CD4-positive, alpha-beta T cell treated with Interleukin-4 for 4 hours (primary cell): ENCODE measurements at places on chromosomes 11 and 22.

DNA sequence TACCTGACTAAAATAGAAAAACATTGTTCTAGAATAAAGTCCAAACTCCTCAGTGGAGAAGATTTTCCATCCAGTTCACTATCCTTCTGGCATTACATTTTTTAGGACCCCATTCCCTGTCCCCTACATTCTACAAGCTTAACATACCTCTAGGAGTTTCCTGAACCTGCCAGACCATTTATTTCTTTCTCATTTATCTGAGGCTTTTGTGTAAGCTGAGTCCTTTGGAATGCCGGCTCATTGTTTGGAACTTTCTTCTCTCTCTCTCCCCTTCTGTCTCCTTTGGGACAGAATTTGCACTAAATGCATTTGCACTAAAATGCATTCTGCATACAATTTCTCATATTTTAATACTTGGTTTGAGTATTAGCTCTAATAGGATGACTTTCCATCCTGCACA, 393.0 kb upstream of the ANO3 start:
- no peak for DNase-seq

DNA sequence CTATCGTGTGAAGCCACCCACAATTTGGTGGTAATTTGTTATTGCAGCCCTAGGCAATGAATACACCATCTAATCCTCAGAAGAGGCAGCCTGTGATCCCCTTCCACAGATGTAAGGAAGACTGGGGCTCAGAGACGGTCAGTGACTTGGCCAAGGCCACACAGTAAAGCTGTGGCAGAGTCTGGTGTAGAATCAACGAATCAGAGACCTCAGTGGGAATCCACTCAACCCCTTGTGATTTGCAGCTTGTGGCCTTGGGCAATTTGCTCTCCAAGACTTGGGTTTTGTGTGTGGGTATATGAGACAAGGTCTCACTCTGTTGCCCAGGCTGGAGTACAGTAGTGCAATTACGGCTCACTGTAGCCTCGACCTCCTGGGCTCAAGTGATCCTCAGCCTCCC, 1.9 kb downstream of the LGALS2 start:
- DNase-seq = no peak

GRCh38 chr11:68724293-68724692, 27.0 kb downstream of the TESMIN start:
- DNase-seq = no peak

DNA sequence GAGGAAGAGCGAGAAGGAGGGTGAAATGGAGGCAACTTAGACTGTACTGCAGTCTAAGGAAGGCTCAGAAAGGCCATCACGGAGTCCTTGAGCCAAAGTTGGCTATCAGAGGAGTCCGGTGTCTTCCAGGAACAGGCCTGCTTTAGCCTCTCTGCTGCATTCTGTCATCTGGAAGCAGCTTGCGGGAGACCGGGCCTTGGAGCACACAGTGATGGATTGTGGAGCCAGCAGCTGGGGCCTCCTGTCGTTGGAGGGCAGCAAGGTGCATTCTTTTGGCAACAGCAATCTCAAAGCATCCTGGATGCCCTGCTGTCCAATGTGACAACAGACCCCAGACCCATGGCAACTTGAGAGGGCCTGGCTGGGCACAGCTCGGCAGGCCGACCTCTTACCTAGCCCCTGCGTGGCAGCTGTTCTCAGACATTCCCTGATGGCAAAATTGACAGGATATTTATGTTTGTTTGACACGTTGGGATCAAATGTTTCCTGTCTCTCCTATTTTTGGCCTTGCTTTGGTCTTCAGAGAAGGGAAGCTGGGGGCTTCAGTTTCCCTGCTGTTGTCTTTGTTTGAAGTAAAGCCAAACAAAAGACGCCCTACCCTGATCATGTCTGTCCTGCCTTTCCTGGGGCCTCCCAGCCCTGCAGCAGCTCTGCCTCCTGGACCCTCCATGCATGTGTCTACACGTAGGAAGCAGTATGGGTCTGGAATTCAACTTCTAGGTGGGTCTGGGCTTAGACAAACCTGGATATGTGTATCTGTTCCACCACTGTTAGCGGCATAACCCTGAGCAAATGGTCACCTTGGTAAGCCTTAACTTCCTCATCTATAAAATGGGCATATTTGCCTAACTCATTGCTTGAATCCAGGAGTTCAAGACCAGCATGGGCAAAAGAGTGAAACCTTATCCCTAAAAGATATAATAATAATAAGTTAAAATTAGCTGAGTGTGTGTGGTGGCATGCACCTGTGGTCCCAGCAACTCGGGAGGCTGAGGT, 43.9 kb upstream of the LMO2 start:
- no peak for DNase-seq

DNA sequence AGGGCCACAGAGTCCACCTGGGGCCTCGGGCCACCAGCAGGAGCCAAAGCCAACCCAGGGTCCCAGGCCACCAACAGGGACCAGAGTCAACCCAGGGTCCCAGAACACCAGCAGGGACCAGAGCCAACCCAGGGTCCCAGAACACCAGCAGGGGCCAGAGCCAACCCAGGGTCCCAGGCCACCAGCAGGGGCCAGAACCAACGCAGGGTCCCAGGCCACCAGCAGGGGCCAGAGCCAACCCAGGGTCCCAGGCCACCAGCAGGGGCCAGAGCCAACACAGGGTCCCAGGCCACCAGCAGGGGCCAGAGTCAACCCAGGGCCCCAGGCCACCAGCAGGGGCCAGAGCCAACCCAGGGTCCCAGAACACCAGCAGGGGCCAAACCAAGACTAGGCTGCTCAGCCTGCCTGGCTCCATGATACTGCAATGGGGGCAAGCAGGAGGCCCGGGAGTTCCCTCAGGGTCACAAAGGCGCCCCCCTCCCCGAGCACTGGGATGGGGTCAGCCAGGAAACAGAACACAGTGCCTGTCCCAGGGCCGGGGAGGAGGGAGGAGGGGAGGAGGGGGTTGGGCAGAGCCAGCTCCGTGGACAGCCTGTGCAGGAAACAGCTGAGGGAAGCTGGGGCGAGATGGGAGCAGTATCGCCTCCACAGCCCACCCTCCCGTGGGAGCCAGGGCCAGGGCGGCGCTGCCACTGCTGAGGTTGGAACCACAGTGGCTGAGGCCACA, 62.0 kb upstream of the PRR5 start:
- DNase-seq = no peak

GRCh38 chr11:88288560-88288959, 49.0 kb downstream of the CTSC start:
- DNase-seq = no peak

DNA sequence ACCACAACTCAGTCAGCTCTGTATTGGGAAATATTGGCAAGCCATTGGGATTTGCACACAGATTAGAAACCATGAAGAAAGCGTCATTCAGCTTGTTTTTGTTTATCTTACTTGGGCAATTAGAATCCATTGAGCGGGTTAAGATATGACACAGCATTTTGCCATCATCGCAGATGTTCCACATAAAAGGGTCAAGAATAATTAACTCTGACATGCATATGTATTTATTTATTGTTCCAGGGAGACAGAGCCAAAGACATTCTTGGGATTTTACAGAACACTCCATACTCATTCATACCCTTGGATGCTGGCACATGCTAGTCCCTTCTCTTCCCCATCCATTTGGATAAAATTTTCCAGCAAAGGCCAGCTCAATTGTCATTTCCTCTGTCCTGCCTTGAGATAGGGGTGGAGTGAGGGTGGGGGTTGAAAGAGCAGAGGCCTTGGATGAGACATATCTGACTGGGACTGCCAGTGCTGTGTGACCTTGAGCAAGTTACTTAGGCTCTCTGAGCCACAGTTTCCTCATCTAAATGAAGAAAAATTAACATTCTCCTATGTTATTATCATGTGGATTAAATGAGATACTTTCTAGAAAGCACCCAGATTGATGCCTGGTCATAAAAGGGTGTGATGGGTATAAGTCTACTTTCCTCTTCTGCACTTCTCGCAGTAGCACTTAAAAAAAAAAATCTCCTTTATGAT, 179.7 kb downstream of the RRAS2 start:
- DNase-seq = no peak

DNA sequence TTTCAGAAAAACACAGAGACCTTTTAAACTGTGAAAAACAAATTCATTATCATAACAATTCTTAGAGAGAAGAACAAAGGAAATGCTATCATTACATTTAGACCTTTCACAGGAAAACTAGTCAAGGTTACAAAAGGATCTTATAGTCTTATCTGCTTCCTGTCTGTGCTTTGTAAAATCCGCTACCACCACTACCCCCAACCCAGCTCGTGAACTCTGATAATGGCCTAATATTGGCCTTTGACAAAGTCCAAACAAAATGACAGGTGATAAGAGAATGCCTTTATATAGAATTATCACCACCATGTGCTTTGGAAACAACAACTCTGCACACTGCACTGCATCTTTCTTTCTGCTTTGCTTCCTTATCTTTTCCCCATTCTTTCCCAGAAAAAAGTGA, 272.5 kb downstream of the SBF2 start:
- DNase-seq = no peak

- no peak for DNase-seq
These were observed 15.3 kb upstream of the PHLDA2 start for GRCh38 chr11:2944530-2944929.

- DNase-seq = no peak
These were observed 14.1 kb upstream of the TMA7B start for GRCh38 chr22:39946126-39946502.

- DNase-seq = no peak
These were observed 1.7 kb downstream of the ADAMTS15 start for GRCh38 chr11:130449996-130450769.

DNA sequence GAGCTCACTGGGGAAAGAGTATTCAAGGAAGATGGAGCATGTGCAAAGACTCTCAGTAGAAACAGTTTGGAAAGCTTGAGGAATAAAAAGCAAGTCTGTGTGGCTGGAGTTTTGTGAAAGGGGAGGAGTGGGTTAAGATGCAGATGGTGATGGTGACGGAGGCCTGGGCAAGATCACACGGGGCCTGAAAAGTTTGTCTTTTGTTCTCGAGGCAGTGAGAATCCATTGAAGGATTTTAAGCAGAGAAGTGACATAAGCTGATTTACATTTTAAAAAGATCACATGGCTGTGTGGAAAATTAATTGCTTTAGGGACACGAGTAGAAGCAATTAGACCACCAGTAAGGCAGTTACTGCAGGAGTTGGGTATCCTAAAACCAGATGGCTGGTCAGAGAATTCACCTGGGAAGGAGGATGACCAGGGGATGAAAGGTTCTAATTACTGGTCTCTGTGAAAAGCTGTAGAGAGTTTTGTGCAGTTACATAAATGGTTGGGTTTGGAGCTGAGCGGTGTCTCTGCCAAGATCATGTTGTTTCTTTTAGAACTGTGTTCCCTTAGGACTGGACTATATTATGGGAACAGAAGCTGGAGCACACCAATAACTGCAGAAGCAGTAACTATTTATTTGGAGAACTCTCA, 7.1 kb downstream of the RRP8 start:
- no peak for DNase-seq

- no peak for DNase-seq
These were observed 114.7 kb downstream of the SGSM3 start for GRCh38 chr22:40484906-40485669.
